Fibroblast of skin of right quadriceps (primary cell): ENCODE measurements at places on chromosomes 13 and 19.

DNA sequence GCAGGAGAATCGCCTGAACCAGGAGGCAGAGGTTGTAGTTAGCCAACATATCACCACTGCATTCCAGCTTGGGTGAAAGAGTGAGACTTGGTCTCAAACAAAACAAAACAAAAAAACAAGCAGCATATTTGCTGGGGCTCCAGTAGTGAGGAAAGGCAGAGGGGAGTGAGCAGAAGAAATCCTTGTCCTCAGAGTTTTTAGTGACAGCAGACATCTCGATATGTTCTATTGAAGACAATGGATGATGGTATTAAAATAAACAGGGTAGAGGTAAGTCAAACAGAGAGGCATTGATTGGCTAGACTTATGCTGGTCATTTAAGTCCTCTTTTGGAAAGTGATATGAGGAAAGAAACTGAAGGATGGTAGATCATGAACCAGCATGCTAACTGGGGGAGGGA lies 19.0 kb downstream of the NLRP7 start:
- no peak for DNase-seq

DNA sequence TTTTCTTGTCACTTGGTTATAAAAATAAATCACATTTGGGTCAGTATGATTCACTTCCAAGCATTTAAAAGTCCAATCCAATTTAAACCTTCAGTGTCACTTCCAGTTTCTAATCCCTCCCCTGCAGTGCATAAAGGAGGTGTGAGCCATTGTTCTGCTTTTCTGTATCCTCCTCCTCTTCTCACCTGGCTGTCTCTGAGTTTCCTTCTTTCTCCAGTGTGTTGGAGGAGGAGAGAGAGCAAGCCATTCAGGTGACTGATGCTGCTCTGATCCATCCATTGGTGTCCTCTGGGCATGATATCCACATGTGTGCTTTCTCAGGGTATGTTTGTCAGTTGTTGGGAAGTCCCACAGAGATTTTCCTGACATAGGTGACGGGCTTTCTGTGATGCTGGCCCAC lies 1.2 kb downstream of the NUDT15 start:
- no peak for DNase-seq

- DNase-seq, result no peak
Measured at GRCh38 chr13:89796196-89796595, 1551.3 kb upstream of the MIR17HG start.

- DNase-seq, result no peak
Measured at GRCh38 chr19:17687141-17687856, 855 bp downstream of the UNC13A start.

DNA sequence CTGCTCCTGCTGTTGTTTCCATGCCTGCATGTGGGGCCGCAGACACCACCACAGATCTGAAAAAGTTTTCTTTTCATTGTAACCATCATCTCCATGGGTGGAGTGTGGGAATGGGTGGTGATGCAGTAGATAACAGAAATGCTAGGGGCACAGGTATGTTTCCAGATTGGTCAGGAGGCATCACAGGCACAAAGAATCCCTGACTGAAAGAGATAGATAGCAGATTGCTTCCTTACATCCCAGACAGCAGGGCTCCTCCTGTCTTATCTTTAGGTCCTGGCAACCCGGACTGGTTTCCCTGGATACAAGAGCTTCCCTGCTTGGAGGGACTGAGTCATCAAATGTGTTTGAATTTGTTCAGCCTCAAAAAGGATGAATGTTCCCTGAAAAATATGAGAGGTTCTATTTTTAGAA lies 1937.6 kb downstream of the PCDH9 start:
- peak; percentile 85 for DNase-seq

DNA sequence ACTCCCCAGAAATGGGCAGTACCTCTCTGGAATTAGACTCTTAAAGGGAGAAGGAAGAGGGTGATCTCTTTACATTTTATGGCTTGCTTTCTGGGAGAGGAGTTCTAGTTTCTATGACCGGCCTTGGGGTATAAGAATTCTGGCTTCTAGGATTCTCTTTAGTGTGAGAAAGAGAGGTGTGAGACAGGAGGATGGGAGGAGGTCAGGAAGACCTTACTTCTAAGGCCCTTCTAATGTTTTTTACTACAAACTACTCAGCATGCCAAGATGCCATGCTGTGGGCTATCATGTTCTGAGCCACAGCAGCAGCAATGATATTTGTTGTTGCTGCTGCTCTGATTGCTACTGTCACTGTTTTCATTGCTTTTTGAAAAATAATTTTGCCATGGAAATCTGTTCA lies 538.3 kb downstream of the SLITRK6 start:
- DNase-seq, result no peak

GRCh38 chr19:33403973-33404304 lies 30.4 kb downstream of the CEBPG start:
- DNase-seq, result no peak

DNA sequence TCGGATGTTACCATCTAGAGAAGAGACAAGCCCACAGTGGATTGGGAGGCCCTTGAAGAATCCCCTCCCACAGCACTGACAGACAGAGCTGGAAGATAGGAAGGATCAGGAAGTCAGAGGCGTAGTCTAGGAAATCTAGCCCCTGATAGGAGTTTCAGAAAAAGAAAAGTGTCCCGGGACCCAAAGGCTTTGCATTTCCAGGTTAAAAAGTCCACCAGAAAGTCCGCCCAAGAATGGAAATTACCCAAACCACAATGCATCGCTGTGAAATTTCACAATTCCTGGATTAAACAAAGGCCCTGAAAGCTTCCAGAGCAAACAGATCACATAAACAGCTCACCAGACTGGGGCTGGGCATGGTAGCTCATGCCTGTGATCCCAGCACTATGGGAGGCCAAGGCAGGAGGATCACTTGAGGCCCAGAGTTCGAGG lies 146.9 kb downstream of the KDM4B start:
- no peak for DNase-seq

- DNase-seq, result no peak
Measured at GRCh38 chr13:25762281-25762680, 289.5 kb downstream of the SHISA2 start.

DNA sequence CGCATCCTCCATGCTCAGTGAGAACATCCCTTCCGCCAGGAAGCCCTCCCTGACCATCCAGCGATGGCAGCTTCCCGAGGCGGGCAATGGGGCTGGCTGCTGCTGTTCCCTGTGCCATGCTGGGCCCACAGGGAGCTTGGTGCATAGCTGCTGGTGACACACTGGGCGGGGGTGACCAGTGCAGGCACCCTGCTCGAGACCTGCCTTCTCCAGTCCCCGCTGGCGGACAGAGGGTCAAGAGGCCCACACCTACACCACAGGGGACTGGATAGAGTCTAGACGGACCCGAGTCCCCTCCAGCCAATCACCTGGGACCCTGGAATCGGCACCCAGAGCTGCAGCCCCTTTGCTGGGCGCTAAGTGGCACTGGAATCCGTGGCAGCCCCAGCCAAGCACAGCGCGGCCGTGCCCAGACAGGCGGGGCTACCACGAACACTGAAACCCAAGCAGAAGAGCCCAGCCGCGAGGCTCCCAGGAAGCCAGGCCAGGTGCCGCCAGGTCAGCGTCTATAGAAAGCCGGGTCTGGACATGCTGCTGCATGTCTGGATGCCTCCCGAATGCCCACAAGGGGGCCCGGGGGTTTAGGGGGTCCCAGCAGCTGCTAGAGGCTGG lies 9.0 kb upstream of the TBXA2R start:
- DNase-seq, result no peak

- DNase-seq, result no peak
Measured at GRCh38 chr19:46637224-46637623, 1.2 kb upstream of the GNG8 start.

GRCh38 chr13:42331009-42331408 lies 59.1 kb downstream of the AKAP11 start:
- DNase-seq, result peak; percentile 8

DNA sequence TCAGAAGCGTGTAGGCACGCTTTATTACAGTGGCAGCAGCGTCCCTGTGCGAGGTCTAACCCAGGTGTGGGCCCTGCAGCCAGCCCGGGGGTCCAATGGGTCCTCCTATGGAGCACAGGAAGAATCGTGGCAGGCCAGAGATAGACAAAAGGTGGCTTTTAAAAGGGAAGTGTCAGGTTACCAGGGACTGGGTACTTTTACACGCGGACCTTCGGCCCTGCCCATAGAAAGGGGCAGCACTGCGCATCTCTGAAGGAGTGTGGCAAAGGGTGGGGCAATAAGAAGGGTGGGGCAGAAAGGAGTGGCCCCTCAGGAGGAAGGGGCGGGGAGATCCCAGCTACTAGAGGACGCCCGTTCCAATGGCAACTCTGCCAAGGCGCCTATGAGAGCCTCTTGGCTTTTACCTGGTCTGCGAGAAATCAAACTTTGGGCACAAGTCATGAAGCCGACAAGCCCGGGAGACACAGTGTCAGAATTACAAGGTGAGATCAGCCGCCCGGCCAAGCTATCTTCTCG lies 1419.8 kb downstream of the UQCRFS1 start:
- DNase-seq, result peak; percentile 70

- DNase-seq, result peak; percentile 56
Measured at GRCh38 chr13:86020351-86021002, 221.3 kb upstream of the SLITRK6 start.

DNA sequence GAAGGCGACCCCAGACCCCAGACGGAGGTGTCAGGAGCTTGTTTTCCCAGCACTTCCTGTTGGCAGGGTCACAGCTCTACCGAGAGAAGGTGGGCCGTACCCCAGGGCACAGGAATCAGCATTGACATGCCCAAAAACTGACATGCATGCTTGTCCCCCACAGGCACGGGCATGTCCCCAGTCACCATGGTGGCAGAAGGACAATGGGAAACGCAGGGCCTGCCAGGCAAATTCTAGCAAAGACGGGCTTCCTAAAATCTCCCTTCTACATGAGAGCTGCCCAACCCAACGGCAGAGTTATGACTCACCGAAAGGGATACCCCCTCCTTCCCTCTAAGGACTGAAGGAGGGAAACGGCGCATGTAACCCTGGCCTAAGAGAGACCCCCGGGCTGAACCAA lies 18.5 kb downstream of the TSHZ3 start:
- DNase-seq, result no peak

DNA sequence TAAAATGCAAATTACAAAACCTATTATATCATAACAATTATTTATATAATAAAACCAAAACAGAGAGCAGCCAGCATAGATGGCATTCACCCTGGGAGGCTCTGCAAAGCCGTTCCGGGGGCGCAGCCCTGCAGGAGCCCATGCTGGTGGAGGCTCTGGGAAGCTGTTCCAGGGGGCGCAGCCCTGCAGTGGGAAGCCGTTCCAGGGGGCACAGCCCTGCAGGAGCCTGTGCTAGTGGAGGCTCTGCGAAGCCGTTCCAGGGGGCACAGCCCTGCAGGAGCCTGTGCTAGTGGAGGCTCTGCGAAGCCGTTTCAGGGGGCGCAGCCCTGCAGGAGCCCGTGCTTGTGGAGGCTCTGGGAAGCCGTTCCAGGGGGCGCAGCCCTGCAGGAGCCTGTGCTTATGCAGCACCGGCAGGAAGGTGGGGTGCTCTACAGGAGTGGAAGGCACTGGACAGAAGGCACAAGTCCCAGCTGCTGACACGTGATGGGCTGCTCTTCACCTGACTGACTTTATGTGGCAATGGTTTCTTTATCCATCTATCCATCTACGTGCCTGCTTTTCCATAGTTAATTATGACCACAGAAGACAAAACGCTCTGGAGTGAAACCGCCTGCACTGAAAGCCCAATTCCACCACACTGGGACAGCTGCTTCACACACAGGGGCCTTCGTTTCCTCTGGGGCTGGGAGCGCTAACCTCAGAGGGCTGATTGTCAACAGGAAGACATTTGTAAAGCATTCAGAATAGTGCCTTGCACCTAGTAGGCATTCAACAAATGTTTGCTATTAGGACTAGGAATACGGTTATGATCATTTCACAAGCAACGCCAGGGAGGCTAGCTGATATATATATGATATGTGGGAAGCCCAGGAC lies 23.7 kb downstream of the PCID2 start:
- no peak for DNase-seq

DNA sequence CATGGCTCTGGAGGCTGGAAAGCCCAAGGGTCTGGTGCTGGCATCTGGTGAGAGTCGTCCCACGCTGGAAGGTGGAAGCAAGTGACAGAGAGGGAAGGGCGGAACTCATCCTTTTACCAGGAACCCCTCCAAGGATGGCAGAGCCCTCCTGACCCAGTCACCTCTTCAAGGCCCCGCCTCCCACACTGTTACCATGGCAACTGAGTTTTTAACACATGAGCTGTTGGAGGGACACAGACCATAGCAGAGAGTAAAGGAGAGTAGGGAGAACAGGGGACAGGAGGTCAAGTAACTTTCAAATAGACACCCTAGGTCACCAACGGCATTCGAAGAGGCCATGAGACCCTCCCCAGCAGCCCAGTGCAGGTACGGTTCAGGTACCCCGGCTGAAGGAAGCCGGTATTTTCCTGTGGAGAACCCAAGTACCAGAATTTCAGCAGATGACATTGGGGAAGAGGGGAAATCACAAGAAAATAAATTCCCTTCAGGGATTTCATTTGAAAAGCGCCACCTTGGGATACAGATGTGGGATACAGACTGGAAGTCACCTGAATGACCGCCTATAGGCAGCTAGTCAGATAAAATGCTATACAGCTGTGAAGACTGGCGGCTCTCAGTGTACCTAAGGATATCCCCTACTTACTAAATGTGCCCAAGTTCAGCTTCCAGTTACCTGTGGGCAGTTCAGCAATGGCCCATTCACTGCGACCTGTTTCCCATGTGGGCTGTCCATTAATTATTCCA lies 8.0 kb downstream of the IL17D start:
- DNase-seq, result no peak

DNA sequence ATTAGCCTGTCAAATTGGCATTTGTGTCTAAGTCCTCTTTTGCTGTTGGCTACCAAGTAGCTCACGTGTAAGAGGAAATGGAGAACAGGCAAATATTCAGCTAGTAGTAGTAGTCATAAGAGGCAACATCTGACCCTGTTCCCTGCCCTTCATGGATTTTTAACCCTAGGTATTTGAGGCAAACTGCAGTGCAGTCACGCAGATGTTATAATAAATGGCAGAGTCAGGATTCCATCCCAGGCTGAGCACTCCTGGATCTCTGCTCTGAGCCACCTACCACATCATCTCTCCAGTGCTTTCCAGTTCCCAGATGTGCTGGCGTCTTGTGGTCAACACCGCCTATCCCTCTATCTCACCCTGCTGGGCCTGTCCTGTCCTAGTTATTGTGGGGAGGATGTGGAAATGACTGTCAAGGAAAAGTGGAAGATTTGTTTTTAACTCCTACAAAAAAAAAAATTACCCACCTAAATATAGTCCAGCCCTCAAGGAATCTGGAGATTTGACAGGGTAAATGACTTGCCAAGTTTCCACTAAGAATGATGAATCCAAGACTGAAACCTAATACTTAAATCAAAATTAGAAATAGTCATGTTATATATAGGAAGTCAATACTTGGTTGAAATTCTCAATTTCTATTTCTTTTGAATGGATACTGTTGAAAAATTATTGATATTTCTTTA lies 322.9 kb downstream of the GPC6 start:
- DNase-seq, result peak; percentile 5
